ENCODE measurements at places on chromosomes 12 and 14. TPM values are rescaled to one million over a fixed set of nuclear protein-coding genes. Genes with fewer than 3 reads are reported as not detected.

- no peak for DNase-seq
These were observed 153.1 kb downstream of the BCAT1 start for GRCh38 chr12:24795699-24796347.

DNA sequence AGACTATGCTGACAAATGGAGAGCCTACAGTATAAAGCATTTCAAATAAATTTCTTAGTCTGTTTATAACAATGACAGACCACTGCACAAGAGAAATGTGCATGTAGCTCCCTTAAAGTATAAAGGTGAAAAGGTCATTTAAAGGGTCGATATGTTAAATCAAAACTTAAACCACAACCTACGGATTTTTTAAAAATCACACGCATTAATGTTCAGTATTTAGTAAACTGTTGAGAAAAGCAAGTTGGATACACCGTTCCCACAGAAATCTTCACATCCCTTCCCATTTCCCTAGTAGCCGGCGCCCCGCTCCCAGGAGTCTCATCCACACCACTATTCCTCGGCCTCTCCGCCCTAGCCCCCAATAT lies 614 bp downstream of the FKBP3 start:
- DNase-seq: no peak

GRCh38 chr14:74918380-74918779 lies 4.7 kb downstream of the RPS6KL1 start:
- DNase-seq: no peak

- no peak for DNase-seq
These were observed 111.1 kb upstream of the RAP1B start for GRCh38 chr12:68499616-68500015.

GRCh38 chr14:23435543-23436326 lies at the start of gene MYH7:
MYH7 (minus strand) TSS chr14:23435660; CDS start chr14:23433732, 1,928 bp downstream.
- DNase-seq: no peak

- no peak for DNase-seq
These were observed 11.7 kb downstream of the CAMKK2 start for GRCh38 chr12:121284551-121285390.

DNA sequence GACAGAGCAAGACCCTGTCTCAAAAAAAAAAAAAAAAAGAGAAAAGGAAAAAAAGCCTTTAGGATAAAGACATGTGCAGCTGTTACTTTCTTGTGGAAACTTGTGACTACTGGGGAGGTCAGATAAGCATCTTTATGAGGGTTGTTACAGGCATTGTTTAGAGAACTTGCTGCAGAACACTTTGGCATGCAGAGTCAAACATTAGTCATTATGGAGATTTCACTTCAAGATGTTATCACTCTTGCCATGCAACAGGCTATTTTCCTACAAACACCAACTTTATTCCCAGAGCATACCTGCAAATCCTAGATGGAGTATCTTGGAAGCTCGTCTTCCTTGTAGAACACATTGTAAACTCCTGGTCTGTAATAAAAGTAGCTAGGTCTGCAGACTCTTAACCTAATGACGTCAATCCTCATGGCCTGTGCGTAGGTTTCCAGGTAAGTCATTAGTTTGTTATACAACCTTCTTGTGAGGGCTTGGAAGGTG lies 36.3 kb upstream of the WDR89 start:
- no peak for DNase-seq

DNA sequence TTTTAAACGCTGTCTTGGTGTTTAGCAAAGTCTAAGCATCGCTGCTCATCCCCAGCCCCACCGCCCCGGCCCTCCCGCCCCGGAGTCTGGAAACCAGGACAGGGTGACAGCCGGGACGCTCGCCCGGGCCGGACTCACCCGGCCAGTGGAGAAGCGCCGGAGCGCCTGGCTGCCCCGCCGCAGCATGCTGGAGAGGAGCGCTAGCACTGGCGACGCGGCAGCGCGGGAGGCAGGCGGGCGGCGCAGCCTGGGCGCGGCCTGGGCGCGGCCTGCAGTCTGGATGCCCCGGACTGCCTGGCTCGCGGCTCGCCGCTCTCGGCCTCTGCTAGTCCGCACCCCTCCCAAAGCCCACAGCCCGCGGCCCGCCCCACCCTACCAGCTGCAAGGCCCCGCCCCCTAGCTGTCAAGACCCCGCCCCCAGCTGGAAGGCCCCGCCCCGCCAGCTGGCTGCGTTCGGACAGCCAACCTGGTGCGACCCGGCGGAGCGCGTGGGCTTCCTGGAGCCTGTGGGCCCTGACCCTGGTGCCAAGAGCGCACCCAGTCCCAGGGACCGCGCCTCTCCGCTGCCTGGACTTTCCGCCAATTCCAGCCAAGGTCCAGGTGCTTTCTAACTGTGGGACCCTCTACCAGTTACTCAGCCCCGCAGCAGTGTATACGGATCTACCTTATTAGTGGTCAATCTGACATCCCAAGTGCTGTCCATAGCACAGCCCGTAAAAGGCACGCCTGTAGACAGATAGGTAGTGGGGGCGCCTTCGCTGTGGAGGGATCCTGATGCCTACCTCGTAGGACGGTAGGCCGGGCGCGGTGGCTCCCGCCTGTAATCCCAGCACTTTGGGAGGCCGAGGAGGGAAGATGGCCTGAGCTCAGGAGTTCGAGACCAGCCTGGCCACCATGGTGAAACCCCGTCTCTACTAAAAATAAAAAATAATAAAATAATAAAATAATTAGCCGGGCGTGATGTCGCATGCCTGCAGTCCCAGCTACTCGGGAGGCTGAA lies at the start of gene ALDH1L2:
TSS of gene ALDH1L2 (minus strand) at position 208 of the 1,000 bp plus-strand sequence. CDS start at position 186, 22 bp downstream.
- peak; percentile 95 for DNase-seq

- peak; percentile 27 for DNase-seq
These were observed 60.8 kb downstream of the TSPAN9 start for GRCh38 chr12:3137814-3138445.

DNA sequence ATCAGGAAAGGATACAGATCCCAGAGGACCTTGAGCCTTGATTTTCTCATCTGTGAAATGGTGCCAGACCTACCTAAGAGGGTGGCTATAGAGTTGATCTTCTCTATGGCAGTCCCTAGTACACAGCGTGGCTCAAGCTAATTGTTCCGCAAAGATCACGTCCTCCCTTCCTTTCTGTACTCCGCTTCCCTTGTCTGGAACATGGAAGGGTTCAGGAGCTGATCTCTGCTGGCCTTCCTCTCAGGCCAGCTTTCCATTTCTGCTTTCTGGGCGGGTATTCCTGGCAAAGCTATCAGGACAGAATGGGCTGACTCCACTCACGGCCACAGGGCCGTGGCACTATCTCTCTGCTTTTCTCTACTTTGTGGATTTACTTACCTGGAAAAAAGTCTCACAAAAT lies 6.5 kb downstream of the CAMKK2 start:
- no peak for DNase-seq

- no peak for DNase-seq
These were observed 55.7 kb downstream of the NINJ2 start for GRCh38 chr12:607541-608001.

GRCh38 chr12:46546634-46547273 lies 174.2 kb upstream of the SLC38A2 start:
- no peak for DNase-seq

DNA sequence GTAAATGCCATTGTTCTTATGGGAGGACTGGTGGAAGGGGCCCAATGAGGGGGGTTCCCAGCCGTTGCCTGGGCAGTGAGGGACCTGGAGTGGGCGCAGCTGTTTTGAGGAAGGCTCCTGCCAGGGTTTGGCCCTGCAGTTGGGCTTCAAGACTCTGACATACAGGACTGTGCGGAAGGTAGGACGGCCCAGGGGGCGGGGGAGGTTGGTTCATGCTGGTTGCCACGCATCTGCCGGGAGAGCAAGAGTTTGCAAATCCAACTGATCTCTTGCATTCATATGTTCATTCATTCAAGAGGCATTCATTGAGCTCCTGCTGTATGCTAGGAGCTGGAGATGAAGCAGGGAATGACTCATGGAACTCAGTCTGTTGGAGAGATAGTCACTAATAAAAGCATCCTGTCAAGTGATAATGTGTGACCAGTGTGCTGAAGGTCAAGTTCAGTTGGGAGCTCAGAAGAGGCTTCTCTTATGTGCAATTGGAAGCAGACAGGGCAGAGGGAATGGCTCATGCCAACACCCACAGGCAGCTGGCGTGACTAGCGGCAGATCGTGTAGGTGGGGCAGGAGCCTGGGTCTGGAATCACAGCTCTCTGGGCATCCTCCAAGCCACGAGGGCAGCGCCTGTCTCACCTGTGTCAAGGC lies 7.8 kb downstream of the SH2B3 start:
- no peak for DNase-seq

GRCh38 chr12:94998326-94998725 lies 5.2 kb downstream of the NDUFA12 start:
- DNase-seq: no peak

HOXC9 gene
- 1.2 TPM for polyA plus RNA-seq

CMA1 gene
- not detected for polyA plus RNA-seq

RAD9B gene
- 0.20 TPM for polyA plus RNA-seq
